ENCODE measurements at places on chromosomes 6 and 20. TPM values are rescaled to one million over a fixed set of nuclear protein-coding genes. Genes with fewer than 3 reads are reported as not detected.

DNA sequence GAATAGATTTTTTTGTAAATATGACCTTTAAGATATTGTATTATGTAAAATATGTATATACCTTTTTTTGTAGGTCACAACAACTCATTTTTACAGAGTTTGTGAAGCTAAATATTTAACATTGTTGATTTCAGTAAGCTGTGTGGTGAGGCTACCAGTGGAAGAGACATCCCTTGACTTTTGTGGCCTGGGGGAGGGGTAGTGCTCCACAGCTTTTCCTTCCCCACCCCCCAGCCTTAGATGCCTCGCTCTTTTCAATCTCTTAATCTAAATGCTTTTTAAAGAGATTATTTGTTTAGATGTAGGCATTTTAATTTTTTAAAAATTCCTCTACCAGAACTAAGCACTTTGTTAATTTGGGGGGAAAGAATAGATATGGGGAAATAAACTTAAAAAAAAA, 130.9 kb downstream of the SULF2 start:
- DNase-seq: no peak

The FGD2 gene
- total RNA-seq: not detected

The GNMT gene
- total RNA-seq: 0.97 TPM

GRCh38 chr6:20481281-20481680, 53.0 kb upstream of the CDKAL1 start:
- peak; percentile 10 for DNase-seq

The FAM162B gene
- not detected for total RNA-seq

GRCh38 chr20:37866051-37866450, 36.9 kb upstream of the VSTM2L start:
- DNase-seq: no peak

The FOXP4 gene
- total RNA-seq: 24.7 TPM

GRCh38 chr6:146700078-146700686, 101.4 kb downstream of the ADGB start:
- peak; percentile 85 for DNase-seq

GRCh38 chr6:38391626-38392579, 247.8 kb downstream of the BTBD9 start:
- DNase-seq: no peak

The ORC3 gene
- 21.4 TPM for total RNA-seq

The TSBP1 gene
- total RNA-seq: not detected

DNA sequence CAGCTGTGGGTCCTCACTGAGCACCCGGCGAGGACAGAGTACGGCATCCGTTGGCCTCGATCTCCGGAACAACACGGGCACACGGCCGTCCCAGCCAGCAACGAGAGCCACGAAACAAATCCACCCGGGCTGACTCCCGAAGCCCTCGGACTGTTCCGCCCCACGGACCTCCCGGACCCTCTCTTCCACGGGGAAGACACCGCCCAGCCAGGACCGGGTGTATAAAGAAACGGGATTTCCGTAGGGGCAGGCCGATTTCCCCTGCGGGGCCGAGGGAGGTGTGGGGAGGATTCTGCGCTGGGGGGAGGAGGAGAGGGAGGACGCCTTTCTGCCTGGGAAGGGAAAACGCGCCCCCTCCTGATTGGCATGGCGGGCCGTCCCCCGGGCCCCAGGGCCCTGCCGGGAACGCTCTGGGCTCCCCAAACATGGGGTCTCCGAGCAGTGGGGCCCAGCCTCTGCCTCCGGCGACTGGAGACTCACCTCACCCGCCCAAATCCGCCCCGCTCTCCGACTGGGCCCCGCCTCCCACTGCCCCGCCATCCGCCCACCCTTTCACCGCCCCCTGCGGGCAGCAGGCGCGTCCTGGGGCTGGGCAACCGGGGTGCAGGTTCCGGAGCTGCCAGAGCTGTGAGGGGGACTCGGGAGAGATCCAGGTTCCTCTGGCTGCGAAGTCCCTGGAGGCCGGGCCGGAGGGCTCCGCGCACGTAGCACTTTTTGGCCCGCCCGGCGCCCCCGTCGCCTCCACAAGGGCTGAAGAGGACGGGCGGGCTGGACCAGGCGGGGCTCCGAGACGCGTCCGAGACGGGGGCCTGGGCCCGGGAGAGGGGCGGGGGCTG, 679 bp upstream of the PPDPF start:
- no peak for DNase-seq

The CEP43 gene
- total RNA-seq: 16.0 TPM

DNA sequence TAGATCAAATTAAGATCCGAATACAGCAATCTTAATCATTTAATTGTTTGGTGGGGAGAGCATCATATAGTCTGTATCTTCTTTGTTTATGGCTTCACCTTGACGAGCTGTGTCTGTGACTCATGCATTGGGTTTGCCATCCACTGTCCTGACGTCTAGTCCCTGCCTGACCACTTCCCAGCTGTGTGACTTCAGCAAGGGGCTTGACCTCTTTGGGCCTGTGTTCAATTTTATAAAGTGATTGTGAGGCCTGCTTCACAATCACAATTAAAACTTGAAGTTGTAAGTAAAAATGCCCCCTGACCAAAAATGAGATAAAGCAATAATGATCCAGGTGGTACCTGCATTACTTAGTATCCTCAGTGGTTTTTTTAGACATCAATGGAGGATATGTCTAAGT, 209.2 kb downstream of the ZNF217 start:
- DNase-seq: no peak

- DNase-seq: no peak
These were observed 29.7 kb upstream of the PRL start for GRCh38 chr6:22326500-22326899.

- DNase-seq: peak; percentile 51
These were observed 24.4 kb downstream of the NCR2 start for GRCh38 chr6:41359617-41360313.

GRCh38 chr6:52393780-52394179, 26.4 kb upstream of the EFHC1 start:
- DNase-seq: no peak

GRCh38 chr6:157381631-157382621, 936 bp downstream of the ZDHHC14 start:
- DNase-seq: no peak

Measured in osteocyte (in vitro differentiated cells).